Esophagus squamous epithelium (tissue), 5 donors: ENCODE measurements at places on chromosomes 6 and 20.

DNA sequence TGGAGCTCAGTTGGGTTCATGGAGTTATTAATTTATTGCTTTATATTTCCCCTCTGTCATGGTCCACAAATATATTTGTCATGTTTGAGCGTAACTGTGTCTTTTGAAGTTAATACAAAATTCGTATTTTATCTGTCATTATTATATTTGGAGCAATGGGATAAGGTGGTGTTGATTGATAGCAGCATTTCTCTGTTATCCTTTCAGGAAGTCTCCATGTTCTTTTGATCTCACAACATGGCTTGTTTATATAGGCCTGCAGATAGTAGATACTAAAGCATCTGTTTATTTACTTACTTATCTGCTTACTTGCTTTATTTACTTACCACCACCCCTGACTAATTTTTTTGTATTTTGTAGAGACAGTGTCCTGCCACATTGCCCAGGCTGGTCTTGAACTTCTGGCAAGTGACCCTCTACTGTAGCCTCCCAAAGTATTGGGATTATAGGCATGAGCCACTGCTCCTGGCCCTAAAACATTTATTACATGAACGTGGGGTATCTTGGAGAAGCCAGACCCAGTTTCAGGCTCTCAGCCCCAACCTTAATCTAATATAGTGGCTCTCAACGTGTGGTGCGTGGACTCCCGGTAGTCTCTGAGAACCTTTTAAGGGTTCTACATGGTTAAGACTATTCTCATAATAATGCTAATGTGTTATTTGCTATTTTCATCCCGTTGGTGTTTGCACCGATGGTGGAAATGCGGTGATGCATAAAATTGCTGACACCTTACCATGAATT is 104.2 kb downstream of the NCOA3 start:
- DNase-seq: no peak

DNA sequence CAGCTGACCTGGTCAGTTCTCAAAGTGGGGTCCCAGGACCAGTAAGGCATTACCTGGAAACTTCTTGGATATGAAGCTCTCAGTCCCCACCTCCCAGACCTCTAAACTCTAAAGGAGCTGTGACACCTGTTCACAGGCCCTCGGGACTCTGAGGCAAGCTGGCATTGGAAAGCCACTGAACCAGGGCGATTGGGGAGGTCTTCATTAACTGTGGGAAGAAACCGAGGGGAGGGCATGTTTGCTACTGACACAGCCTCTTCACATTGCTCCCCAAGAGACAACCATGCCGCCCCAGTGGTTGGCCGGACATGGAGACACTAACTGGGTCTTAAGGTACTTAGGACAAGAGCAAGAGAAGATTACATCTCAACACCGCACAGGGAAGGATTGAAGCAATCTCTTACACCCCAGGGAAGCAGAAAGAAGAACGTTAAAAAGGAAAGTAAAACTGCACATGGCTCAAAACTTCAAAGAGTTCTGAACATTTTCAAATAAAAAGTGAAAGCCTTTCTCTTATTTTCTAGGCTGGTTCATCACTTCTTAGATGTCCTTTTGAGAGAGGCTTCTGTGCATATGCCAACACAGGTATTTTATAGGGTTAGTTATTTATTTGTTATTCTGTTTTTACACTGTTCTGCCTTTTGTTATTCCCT is 210.0 kb upstream of the CST7 start:
- DNase-seq: no peak

GRCh38 chr6:119612911-119613381 is 263.4 kb upstream of the MAN1A1 start:
- DNase-seq: no peak

GRCh38 chr20:61354901-61355495 is 102.9 kb downstream of the CDH4 start:
- no peak for DNase-seq

DNA sequence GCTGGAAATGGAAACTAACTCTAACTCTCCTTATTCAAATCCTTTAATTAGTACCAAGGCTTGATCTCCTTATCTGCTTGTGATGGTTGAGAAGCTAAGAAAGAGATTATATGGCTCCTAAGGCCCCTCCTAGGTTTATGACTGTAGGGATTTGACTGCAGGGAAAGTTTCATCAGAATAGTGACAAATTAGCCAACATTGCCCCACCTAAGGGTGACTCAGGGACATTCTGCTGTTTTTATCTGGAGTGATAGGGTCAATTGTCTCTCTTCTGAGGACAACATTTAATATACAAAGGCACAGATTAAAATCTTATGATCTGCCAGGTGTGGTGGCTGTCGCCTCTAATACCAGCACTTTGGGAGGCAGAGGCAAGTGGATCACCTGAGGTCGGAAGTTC is 138.1 kb upstream of the MARCKS start:
- DNase-seq: no peak

GRCh38 chr6:155755452-155755851 is 299.8 kb upstream of the NOX3 start:
- no peak for DNase-seq

GRCh38 chr20:25195962-25196785 is 662 bp downstream of the ENTPD6 start:
- DNase-seq: no peak
